Lung microvascular endothelial cell (primary cell): ENCODE measurements at places on chromosomes 1 and 21. TPM values are rescaled to one million over a fixed set of nuclear protein-coding genes. Genes with fewer than 3 reads are reported as not detected.

DNA sequence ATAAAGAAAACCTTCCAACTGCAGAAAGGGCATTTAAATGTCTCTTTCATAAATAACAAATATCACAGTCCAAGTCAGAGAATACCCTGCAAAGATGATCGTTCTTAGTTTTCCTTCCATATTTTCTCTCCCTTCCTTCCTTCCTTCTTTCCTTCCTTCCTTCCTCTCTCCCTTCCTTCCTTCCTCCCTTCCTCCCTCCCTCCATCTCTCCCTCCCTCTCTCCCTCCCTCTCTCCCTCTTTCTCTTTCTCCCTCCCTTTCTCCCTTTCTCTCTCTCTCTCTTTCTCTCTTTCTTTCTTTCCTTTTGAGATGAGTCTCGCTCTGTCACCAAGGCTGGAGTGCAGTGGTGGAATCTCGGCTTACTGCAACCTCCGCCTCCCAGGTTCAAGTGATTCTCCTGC is 29.0 kb upstream of the SCAF4 start:
- no peak for DNase-seq

DNA sequence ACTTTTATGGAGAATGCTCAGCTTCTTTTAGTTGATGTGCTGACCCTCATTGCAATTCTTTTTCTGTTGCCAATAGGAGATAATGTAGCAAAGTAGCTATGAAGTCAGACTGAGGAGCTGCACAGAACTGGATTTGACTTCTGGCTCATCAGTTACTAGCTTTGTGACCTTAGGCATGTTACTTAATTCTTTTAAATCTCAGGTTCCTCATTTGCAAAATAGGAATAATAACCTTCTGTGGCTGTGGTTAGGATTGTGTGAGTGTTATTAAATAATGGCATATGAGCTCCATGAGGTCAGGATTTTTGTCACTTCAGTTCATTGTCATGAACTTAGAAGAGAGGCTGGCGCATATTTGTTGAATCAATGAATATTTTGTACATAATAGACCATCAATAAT is 237.6 kb upstream of the SGIP1 start:
- DNase-seq = no peak

DNA sequence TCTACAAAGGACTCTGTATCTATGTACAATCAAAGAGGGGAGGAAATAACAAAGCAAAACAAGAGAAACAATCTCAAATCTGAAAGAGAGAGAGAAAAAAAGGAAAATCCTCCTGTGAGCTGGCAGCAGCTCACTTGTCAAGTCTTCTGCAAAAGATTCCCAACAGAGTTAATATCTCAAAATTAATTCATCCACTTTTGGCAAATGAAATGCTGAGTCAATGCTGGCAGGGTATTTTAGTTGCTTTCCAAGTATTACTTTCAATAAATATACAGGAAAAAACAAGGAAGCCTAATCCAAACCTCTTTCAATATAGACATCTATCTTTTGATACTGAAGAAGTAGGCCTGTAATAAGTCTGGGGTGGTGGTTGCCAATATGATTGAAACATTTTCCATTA is 613.9 kb upstream of the NEGR1 start:
- no peak for DNase-seq

DNA sequence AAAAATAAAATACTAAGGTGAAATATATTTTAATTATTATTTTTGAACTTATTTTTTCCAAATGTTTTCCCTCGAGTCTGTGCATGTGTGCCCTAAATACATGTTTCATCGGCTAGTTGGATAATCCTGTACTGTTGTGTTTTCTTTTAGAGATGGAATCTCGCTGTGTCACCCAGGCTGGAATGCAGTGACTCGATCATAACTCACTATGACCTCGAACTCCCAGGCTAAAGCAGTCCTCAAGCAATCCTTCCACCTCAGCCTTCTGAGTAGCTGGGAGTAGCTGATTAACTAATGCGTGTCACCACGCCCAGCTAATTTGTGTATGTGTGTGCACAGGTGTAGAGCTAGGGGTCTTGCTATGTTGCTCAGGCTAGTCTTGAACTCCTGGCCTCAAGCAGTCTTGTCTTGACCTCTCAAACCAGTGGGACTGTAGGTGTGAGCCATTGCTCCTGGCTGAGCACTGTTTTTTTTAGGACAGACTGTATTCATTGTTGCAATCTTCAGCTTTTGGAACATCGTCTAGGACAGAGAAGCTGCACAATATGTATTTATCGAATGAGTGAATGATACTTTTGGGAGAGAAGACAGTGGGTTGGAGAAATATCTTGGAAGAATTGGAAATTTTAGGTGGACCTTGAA is 4.8 kb upstream of the TMCO1 start:
- peak; percentile 59 for DNase-seq

DNA sequence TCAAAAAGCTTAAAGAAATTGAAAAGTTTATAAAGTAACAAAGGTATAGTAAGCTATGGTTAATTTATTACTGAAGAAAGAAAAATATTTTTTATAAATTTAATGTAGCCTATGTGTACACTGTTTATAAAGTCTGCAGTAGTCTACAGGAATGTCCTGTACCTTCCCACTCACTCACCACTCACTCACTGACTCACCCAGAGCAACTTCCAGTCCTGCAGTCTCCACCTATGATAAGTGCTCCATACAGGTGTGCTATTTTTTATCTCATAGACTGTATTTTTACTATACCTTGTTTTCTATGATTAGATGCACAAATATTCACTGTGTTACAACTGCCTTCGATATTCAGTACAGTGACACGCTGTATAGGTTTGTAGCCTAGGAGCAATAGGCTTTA is 106.6 kb downstream of the NR5A2 start:
- no peak for DNase-seq

GRCh38 chr1:16171314-16172151 is 15.7 kb upstream of the EPHA2 start:
- DNase-seq = no peak

DNA sequence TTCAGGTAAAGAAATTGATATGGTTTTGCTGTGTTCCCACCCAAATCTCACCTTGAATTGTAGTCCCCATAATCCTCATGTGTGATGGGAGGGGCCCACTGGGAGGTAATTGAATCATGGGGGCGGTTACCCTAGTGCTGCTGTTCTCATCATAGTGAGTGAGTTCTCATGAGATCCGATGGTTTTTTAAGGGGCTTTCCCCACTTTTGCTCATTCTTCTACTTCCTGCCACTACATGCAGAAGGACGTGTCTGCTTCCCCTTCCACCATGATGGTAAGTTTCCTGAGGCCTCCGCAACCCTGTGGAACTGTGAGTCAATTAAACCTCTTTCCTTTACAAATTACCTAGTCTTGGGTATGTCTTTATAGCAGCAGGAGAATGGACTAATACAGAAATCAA is 69.3 kb downstream of the MIS18A start:
- DNase-seq = no peak

GRCh38 chr1:64499011-64499410 is 29.1 kb downstream of the CACHD1 start:
- no peak for DNase-seq

GRCh38 chr1:38244218-38244845 is 197.7 kb upstream of the POU3F1 start:
- DNase-seq = no peak

EFNA3 gene
- 0.79 and 1.3 TPM in 2 replicates for total RNA-seq

- DNase-seq = peak; percentile 18
Measured at GRCh38 chr1:98316286-98316905, 345.1 kb upstream of the SNX7 start.

SLAMF1 gene
- not detected in 2 replicates for total RNA-seq

PGLYRP4 gene
- total RNA-seq = not detected in 2 replicates

GRCh38 chr1:105101261-105101660 is 1351.6 kb downstream of the AMY1C start:
- no peak for DNase-seq

SLC16A4 gene
- total RNA-seq = 0.20 and 0.65 TPM in 2 replicates

DNA sequence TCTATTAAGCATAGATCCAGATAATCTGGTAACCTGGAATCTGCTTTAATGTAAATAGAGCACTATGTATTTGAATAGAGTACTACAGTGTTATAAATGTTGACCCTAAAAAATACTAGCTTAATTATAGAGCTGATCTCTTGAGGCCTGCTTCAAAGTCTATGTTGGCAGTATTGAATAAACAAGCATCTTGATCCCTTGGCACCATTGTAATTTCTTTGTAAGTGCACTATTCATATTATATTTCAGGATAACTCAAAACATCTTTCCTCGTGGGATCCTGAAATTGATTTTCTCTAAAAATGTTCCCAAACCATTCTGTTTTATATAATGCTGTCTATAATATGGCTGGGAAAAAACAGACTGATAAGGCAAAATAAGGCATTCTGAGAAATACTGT is 10.8 kb downstream of the CTTNBP2NL start:
- no peak for DNase-seq
